ENCODE measurements at places on chromosomes 2 and 18. TPM values are rescaled to one million over a fixed set of nuclear protein-coding genes. Genes with fewer than 3 reads are reported as not detected.
A peak's percentile ranks its signal among the peaks of the same experiment; 100 is the strongest.

- H3K4me3 ChIP-seq: no peak overlapping the region
- H3K27ac ChIP-seq: peak overlapping the region; percentile 30
- H3K36me3 ChIP-seq: no peaks in the 10 kb centered on the region
- H3K4me1 ChIP-seq: peaks cover 26% of the 10 kb centered on the region
Observed at GRCh38 chr2:12819103-12819475, 102.4 kb downstream of the TRIB2 start.

GRCh38 chr2:27202854-27203253, 9.0 kb upstream of the ATRAID start:
- no peaks in the 10 kb centered on the region for H3K4me1 ChIP-seq
- H3K27me3 ChIP-seq: no peaks in the 10 kb centered on the region
- DNase-seq: no peak
- no peak overlapping the region for H3K27ac ChIP-seq
- H3K4me3 ChIP-seq: no peak overlapping the region
- peaks cover 15% of the 10 kb centered on the region for H3K36me3 ChIP-seq

DNA sequence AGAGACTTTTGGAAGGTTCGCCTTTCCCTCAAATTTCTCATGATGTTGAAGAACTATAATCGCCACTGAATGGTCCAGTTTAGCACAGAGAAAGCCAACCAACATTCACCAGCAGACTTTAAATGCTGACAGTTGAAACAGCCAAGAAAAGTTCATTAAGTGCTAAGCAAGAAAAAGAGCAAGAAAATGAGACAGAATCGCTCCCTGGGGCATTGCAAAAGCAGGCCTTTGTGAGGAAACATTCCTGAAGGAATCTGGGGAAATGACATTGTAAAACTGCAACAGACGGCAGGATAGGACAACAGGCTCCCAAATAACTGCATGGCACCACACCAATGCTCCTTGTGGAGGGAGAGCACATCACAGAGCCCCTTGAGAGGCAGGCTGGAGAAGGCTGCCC, 269.3 kb upstream of the ID2 start:
- no peak for DNase-seq
- H3K36me3 ChIP-seq: no peaks in the 10 kb centered on the region
- no peak overlapping the region for H3K27ac ChIP-seq
- peaks cover 88% of the 10 kb centered on the region for H3K27me3 ChIP-seq

DNA sequence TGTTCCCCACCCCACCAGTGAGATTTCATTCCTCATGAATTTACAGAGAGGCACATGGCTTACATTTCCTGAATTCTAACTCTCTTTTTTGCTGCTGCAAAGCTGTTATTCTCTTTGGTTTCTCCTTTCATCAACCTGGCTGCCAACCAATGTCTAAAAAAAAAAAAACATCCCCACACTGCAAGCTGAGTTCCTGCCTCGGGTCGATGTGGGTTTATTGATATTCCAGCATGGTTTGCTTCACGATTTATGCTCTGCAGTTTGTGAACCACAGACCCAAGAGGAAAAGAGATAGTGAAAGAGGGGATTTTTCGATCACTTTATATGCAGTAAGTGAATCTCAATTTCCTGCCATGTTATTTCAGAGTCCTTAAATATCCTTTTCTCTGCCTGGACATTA, 363.6 kb downstream of the LPIN1 start:
- H3K4me3 ChIP-seq: no peak overlapping the region
- no peak for DNase-seq
- H3K36me3 ChIP-seq: no peaks in the 10 kb centered on the region
- no peaks in the 10 kb centered on the region for H3K27me3 ChIP-seq

The MC5R gene
- not detected for total RNA-seq

DNA sequence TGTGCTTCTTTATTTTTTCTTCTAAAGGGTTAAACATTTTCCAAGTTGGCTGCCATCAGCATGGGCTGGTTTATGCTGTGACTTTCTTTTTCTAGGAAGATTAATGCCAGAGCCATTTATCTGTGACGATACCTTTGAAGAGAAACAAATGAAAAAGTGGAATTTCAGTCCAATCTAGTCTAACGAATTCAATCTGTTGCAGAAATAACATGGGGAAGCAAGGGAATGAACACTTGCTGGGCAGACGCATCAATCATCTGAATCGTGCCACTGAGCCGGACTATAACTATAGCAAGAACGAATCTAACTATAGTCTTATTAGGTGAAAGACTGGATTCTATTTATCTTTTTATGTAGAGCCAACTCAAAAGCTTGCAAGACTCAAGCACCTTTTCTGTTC, 66.2 kb downstream of the CD8B2 start:
- peaks cover 63% of the 10 kb centered on the region for H3K27me3 ChIP-seq
- H3K4me1 ChIP-seq: no peaks in the 10 kb centered on the region
- no peak overlapping the region for H3K4me3 ChIP-seq
- no peak for DNase-seq
- no peak overlapping the region for H3K27ac ChIP-seq

GRCh38 chr2:186205254-186205911, 280.7 kb upstream of the ZC3H15 start:
- no peak overlapping the region for H3K4me3 ChIP-seq
- no peak for DNase-seq
- no peaks in the 10 kb centered on the region for H3K36me3 ChIP-seq
- H3K27me3 ChIP-seq: no peaks in the 10 kb centered on the region
- no peak overlapping the region for H3K27ac ChIP-seq

DNA sequence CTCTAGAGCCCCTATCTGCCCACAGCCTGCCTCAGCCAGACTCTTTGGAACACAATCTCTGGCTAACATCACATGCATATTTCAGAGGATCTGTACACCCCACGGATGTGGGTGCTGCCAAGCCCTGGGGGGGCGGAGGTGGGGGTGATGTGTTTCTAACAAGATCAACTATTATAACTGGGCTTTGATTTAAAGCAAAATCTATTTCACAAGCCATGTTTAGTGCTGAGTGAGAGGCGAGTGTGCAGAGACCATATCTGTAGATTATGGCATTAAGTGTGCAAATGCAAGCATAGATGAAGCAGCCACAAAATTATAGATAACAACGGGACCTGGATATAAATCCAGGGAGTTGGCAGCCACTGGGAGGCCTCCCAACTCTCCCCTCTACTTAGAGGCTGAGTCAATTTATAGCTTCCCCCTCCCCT, 135.8 kb upstream of the SMAD2 start:
- no peak overlapping the region for H3K27ac ChIP-seq
- no peaks in the 10 kb centered on the region for H3K36me3 ChIP-seq
- H3K27me3 ChIP-seq: no peaks in the 10 kb centered on the region
- DNase-seq: no peak
- H3K4me3 ChIP-seq: no peak overlapping the region

The DNAJC5G gene
- not detected for total RNA-seq

All from PC-9 (cell line).